ENCODE measurements at places on chromosomes 5 and 9. TPM values are rescaled to one million over a fixed set of nuclear protein-coding genes. Genes with fewer than 3 reads are reported as not detected.

DNA sequence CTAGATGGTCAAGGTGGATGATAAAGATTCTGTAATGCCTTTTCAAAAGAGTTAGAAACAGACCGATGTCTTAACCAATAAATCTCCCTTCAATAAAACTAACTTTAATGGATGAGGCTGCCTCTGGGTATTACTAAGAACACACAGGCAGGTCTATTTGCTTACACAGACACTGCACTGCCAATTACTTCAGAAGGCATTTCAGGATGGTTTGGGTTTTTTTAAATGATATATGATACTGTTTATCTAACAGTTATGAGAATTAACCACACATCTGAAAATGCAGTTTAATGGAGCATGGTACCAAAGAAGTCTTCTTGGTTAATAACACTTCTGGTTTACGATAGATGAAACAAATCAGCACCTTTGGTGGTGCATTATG lies 367.9 kb upstream of the GRAMD2B start:
- no peak for DNase-seq

- peak; percentile 88 for DNase-seq
Observed at GRCh38 chr9:88746029-88746742, 211.2 kb downstream of the NXNL2 start.

- no peak for DNase-seq
Observed at GRCh38 chr5:71939452-71940230, 167.6 kb upstream of the MAP1B start.

Gene CCL19
- total RNA-seq, result not detected

Gene INSL4
- total RNA-seq, result not detected
